ENCODE measurements at places on chromosomes 13 and 19.
A peak's percentile ranks its signal among the peaks of the same experiment; 100 is the strongest.

GRCh38 chr19:19696386-19696785 is 27.7 kb downstream of the ZNF101 start:
- DNase-seq = no peak

DNA sequence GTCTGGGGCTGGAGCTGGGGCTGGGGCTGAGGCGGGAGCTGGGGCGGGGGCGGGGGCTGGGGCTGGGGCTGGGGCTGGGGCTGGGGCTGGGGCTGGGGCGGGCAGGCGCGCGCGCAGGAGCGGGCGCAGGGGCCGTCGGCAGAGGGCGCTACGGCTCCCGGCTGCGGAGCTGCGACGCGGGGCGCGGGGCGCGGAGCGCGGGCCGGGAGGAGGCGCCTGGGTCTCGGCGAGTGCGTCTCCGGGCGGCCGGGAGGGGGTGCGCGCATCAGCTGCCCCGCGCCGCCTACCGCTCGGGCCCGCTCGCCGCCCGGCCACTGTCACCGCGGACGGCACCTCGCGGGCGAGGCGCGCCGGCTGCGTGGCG is 422 bp upstream of the MTUS2 start:
- no peak for DNase-seq

DNA sequence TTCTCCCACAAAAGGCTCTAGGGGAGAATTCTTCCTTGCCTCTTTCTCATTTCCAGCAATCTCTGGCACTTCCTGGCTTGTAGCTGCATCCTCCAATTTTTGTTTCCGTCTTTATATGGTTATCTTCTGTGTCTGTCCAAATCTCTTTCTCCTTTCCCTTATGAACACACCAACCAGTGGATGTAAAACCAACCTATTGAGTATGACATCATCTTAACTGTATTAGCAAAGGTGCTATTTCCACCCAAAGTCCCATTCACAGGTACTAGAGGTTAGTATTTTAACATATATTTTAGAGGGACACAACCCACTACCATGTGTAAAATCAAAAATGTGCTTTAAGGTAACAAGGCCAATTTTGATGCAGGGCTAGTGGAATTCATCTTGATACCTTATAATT is 129.0 kb downstream of the RAP2A start:
- no peak for DNase-seq

GRCh38 chr19:35741203-35741515 is 1.1 kb downstream of the IGFLR1 start:
- no peak for DNase-seq

- DNase-seq = no peak
Measured at GRCh38 chr13:73717632-73718031, 416.6 kb downstream of the KLF12 start.

- DNase-seq = no peak
Measured at GRCh38 chr13:71578048-71578447, 289.0 kb downstream of the DACH1 start.

- DNase-seq = no peak
Measured at GRCh38 chr13:96403651-96404050, 313.7 kb downstream of the HS6ST3 start.

- no peak for DNase-seq
Measured at GRCh38 chr19:10044390-10044789, 31.1 kb downstream of the RDH8 start.

DNA sequence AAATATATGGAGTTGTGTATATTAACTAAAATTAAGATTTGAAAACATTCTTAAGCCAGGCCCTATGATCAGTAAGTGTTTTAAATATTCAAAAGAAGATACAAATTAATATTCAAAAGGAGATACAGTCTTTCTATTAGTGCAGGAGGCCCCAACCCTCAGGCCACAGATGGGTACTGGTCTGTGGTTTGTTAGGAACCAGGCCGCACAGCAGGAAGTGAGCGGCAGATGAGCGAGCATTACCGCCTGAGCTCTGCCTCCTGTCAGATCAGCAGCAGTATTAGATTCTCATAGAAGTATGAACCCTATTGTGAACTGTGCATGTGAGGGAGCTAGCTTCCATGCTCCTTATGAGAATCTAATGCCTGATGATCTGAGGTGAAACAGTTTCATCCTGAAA is 232.9 kb downstream of the FOXO1 start:
- DNase-seq = no peak

- no peak for DNase-seq
Measured at GRCh38 chr19:13983213-13983889, 22.8 kb downstream of the RFX1 start.

- DNase-seq = peak; percentile 53
Measured at GRCh38 chr19:8580710-8581281, 3.6 kb upstream of the MYO1F start.

- DNase-seq = no peak
Measured at GRCh38 chr19:41376241-41376997, at the start of gene TMEM91. TSS of gene TMEM91 (plus strand) at chr19:41376533. CDS start at chr19:41378310, 1,777 bp downstream.

DNA sequence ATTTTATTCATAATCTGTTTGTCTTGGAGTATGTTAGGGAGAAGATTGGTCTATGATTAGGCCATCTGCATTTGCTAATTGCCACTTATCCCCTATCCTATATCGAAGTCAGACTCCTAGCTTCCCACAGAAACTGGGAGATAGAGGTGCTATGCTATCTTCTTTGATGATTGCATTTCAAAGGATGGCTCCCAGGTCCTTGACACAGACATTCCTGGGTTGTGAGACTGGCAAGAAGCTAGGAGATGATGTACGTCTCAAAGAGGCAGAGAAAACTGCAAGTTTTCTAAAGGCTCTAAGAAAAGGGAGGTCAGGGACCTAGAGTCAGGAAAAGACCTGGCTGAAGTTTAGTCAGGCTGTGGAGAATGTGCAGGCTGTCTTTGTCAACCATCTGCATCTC is 1251.9 kb downstream of the PCDH17 start:
- no peak for DNase-seq

DNA sequence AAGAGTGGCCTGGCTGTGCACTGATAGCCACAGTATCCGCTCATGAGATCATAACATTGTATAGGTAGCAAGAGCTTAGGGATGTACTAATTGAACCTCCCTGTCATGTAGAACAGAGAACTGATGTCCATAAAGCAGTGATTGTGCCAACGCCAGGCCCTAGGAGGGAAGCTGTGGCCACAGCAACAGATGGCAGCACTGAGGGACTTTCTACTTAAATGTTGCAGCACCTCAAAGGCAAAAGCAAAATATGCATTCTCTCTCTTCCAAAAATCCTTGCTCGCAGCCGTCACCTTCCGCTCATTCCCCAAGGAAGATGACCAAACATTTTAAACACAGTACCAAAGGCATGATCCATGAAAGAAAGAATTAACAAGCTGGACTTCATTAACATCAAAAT is 32.3 kb downstream of the COL4A1 start:
- no peak for DNase-seq

DNA sequence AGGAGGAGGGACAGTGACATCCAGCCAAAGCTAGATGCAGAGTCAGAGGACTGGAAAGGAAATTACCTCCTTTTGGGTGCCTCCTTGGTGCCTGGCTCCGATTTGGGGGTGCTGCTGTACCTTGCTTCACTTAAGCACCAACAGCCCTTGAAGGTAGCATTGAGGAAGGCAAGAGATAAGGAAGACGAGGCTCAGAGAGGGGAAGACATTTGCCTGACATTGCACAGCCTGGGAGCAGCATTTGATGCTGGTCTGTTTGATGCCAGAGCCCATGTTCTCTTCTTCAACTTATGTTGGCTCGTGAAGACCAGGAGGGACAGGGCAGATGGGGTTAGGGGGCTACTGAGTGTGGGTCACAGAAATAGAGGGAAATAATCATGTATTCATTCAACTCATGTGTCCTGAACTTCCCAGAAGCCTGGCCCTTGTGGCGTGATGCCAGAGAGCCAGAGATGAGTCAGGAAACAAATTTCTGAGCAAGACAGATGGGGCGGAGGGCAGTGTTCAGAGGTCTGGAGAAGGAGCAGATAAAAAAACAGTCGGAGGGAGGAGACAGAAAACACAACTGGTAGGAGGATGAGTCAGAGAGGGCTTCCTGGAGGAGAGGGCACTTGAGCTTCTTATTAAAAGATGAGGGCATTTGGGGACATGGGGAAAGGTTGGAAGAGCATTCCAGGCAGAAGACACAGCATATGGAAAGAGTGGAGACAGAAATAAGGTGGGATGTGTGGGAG is 3.0 kb upstream of the C19orf81 start:
- no peak for DNase-seq

- no peak for DNase-seq
Measured at GRCh38 chr13:46372071-46372470, 15.0 kb downstream of the RUBCNL start.

DNA sequence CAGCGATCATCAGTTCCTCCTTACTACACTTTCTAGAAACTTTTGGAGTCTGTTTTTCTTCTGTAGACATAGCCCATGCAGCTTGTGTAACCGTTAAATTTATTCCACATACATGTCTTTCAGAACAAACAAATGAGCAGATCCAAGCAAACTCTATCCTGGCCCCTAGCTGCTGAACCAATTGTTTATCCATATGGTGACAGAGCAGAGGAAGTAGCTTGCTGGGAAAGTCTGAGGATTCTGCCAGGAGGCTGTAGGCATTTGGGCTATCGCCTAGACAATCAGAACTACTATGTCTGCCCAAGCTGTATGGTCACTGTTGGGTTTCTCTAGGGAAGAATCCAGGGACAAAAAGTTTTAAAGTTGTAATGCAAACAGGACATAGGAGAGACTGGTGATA is 343.7 kb downstream of the SPRY2 start:
- no peak for DNase-seq

- DNase-seq = no peak
Measured at GRCh38 chr13:71774863-71775262, 92.1 kb downstream of the DACH1 start.

DNA sequence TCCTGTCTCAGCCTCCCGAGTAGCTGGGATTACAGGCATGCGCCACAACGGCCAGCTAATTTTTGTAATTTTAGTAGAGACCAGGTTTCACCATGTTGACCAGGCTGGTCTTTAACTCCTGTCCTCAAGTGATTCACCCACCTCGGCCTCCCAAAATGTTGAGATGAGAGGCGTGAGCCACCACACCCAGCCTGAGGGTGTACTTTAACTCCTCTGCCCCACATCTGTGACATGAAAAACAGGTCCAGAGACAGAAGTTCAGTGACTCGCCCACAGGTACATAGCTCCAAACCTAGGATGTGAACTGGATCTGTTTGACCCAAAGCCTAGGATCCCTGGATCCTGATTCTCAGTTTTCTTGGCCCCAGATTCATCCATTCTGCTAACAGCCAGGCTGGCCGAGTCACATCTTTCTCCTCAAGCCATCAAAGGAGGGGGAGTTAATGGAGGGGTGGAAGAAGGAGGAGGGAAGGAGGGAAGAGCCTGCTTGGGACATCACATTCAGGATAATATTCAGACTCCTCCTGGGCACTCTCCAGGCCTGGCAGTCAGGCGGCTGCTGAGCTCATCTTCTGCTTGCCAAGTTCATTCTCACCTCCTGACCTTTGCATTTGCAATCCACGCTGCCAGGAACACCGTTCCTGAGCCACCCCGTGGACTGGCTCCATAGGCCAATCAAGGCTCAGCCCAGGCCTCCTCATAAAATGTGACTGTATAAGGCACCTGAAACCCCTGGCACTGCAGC is 3.1 kb downstream of the SPC24 start:
- DNase-seq = no peak

- no peak for DNase-seq
Measured at GRCh38 chr19:35397064-35397463, 26.2 kb downstream of the GPR42 start.

GRCh38 chr13:64332048-64332447 is 2898.1 kb downstream of the PCDH9 start:
- DNase-seq = no peak

DNA sequence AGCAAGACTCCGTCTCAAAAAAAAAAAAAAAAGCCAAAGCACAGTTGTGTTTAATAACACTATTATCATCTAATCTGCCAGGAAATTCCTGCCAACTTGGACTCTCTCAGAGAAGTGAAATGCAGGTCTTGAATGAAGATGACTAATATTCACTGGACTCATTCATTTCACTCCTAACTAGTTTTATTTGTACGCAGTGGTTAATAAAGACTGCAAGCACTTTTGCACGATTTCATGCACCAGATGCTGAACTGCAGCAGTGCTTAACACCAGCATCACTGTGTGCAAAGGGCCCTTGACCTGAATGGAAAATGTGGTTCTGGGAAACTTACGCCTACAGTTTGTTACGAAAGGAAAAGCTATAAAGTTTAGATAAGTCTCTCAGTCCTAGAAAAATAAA is 63.3 kb downstream of the DHRS12 start:
- no peak for DNase-seq
